ENCODE measurements at places on chromosomes 13 and 19.

GRCh38 chr13:75788481-75788981 lies 152.4 kb downstream of the LMO7 start:
- no peak for DNase-seq

GRCh38 chr13:31227063-31227462 lies 27.3 kb downstream of the B3GLCT start:
- no peak for DNase-seq

DNA sequence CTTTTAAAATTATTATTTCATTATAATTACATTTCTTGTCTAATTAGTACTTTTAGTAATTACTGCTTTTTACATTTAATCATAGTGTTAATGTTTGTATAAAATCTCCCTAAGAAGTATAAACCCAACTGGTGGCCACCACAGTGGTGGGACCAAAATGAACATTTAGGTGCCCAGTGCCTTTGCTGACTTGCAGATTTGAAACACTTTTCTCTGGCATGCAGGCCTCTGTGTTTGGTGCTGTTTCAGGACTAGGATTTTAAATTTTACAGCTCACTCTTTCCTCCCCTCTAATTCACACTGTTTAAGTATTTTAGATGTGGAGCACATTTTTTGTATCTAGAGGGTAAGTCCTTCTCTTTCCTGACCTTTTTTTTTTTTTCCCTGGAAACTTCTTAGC lies 17.5 kb downstream of the UBAC2 start:
- DNase-seq: no peak

DNA sequence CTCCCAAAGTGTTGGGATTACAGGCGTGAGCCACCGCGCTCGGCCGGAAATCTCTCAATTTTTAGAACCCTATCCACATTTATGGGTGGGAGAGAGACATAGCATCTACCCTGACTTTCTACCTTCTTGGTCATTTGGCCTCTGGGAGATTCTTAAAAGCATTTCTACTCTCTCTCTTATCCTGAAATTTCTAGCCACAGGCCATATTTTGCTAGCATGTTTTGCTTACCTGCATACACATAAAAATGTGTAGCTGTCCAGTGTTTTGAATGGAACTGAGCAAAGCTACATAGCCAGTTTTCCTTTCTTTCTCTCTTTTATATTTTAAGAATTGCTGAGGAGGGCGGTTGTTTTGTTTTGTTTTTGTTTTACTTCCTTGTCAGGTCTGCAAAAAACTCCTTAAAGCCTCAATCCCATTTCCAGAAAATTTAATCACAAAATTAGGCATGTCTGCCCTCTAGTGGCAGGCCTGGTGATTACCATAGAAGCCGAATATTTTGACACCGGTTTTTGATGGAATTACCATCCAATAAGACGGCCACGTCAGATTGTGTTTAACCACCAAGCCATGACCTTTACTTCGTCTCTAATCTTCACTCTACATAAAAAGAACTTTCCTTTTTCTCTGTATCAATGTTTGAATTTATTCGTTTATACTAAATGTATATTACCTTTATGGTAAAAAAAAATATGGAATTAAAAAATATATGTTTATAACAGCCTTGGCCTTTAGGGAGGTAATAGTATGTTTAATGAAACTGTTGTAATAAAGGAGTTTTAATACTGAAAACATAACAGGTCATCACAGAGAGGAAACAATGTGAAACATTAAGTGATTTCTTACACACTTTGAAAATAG lies 34.4 kb upstream of the OXGR1 start:
- DNase-seq: peak; percentile 28

DNA sequence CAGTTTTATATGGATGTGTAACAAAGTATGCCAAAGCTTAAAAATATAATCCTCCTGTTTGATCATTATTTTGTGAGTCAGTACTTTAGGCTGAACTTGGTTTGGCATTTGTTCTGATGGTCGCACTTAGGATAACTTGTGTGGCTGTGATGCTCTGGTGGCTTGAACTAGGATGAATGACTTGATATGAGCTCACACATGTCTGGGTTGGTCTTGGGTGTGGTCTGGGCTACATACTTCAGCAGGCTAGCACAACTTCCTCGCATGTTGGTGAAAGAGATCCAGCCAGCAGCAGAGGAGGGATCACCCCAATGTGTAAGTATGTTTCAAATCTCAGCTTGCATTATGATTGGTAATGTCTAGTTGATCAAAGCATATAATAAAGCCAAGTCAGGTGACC lies 969.1 kb upstream of the PCDH9 start:
- DNase-seq: no peak

- DNase-seq: no peak
Measured at GRCh38 chr13:97205982-97206381, 16.2 kb upstream of the MBNL2 start.

GRCh38 chr13:27504128-27504867 lies 53.9 kb upstream of the MTIF3 start:
- no peak for DNase-seq

DNA sequence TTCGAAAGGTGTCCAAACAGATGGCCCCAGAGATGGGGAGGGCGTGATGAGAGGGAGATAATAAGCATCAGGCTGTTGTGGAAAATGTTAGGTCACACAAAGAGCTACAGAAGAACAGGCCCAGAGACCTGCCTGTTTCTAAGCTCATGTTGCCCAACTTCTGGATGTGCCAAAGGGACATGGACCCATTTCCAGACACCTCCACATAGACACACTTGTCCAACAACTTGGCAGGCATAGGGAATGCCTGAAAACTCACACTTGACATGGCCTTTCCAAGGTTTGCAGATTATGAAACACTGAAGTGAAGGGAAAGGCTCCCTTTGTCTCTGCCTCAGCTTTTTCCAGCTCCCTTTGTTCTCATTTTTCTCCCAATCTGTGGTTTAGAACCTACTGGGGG lies 43.5 kb upstream of the CYP2B6 start:
- DNase-seq: no peak

DNA sequence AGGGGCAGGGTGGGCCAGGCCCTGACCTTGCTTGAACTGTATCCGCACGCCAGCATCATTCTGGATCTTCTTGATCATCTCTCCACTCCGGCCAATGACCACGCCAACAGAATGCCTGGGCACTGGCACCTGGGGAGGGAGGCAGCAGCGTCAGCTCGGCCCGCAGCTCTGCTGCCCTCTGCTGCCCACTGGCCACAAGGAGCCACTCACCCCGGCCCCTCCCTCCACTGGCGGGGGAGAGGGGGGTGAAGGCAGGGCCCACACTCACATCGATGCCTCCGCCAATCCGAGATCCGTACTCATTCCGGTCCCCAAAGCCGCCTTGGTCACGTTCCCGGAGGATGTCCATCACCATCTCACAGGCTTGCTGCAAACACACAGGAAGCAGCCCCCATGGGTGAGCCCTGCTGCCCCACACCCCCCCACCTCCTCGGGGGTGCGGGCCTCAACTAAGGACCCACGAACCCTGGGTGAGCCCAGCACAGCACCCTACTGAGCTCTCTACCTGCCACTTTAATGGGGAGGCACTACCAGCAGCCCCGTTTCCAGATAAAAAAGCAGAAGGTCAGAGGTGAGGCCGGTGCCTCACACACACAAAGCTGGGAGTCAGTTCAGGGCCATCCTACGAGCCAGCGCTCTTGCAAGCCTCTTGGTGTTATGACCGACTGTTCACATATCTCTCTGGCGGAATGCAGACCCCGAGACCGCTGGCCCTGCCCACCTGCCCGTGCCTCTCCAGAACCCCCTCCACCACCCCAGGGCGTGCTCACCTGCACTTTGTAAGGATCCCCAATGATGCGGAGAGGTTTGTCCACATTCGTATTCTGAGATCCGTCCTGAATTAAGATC lies 6.7 kb downstream of the KHSRP start:
- no peak for DNase-seq

GRCh38 chr13:42745655-42746054 lies 35.7 kb upstream of the FAM216B start:
- no peak for DNase-seq

GRCh38 chr13:93957371-93957770 lies 522.1 kb downstream of the DCT start:
- no peak for DNase-seq

DNA sequence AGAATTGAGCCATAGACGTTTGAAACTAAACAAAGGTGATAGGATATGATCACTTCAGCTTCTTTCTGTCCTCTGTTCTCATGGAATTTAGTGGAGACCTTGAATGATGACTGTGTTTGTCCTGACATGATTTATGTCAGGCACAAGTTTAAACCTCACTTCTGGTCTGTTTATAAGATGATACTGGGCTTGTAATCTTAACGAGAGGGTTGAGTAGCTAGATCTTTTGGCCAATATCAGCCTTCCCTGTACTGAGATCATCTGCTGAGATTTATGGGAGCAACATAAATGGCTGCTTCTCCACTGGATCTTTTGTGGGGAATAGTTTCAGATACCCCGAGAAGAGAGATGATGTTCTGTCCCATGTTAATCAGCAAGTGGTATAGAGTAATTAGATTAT lies 121.8 kb upstream of the OBI1 start:
- no peak for DNase-seq

DNA sequence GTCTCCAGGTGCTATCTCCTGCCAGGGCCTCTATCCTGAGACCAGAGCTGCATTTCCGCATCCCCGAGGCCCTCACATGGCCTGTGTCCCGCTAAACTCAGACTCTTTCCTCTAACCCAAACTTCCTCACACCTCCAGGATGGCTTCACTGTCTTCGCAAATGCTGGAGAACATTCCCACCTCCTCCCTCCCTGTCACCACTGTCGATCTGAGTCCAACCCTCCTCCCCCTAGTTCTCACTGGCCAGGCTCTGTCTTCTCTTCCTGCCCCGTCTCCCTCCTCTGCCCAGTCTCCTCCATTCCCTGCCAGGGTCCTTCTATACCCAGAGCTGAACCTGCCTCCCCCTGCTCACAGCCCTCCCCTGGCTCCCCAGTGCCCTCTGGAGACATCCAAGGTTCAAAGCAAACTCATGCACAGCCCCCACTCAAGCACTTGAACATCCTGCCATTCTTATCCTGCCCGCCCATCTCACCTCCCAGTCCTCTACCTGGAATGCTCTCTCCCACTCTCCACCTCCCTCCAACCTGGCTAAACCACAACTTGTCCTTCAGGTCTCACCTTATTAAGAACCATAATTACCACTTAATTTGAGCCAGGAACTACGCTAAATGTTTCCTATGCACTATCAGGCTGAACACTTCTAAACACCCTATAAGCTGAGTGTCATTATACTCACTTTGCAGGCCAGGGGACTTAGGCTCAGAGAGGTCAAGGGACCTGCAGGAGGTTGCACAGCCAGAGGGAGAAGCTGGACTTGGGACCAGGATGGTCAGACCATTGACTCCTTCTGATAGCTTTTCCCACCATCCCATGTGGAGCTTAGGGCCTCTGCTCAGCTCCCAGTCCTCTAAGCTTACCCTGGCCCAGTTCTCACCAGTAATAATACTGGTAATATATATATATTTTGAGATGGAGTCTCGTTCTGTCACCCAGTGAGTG lies 961 bp upstream of the VSIG10L start:
- DNase-seq: no peak

- no peak for DNase-seq
Measured at GRCh38 chr19:16359964-16360363, 35.3 kb downstream of the KLF2 start.

- DNase-seq: no peak
Measured at GRCh38 chr13:99133230-99133629, 67.4 kb upstream of the UBAC2 start.

- no peak for DNase-seq
Measured at GRCh38 chr19:39155114-39155700, 29.6 kb downstream of the PAK4 start.

- no peak for DNase-seq
Measured at GRCh38 chr19:40512110-40512472, 45.3 kb downstream of the SPTBN4 start.

DNA sequence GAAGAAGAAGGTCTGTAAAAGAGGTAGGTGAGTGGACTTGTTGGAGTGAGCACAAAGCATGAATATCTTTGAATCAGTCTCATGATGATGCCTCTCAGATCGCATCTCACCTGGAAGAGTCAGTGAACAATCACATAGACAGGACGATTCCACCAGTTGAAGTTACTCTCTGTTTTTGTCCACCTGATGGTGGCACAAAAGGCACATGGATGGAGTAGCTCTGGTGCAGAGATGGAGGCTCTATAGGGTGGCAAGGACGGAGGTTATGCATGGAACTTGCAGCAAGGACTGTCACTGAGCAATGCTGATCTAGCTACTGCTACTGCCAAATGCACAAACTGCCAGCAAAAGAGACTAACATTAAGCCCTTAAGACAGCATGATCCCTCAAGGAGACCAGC lies 10.3 kb upstream of the MYCBP2 start:
- DNase-seq: no peak

DNA sequence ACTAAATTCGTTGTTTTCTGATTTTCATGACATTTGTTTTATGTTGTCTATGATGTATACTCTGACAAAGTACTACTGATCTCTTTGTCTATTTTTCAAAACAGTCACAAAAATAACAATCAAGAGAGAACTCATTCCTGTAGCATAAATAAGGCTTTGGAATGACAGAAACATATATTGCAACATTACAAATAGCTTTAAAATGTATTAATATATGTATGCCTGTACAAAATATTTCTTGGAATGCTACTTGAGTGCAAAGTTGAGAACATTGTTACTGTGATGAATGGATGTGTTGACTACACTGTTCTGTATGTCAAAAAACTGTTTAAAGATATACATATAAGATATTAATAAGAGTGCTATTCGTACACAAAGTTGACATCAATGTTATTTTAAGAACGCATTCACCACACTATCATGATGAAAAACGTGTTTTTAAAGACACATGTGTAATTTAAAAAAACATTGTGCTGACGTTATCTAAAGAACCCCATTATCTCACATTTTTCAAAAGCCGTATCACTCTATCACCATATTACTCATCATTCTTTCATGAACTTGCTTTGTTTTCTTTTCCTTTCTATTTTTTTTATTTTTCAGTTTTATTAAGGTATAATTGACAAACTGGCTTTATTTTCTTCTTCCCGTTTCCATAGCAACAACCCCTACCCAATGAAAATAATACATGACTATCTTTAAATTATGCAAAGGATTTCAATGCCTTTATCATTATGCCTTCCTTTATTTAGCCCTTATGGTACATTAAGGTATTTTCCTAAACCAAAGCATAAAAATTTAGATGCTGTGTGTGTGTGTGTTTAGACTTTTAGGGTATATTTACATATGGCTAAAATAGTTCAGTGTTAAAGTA lies 918.8 kb downstream of the SLITRK1 start:
- DNase-seq: no peak

DNA sequence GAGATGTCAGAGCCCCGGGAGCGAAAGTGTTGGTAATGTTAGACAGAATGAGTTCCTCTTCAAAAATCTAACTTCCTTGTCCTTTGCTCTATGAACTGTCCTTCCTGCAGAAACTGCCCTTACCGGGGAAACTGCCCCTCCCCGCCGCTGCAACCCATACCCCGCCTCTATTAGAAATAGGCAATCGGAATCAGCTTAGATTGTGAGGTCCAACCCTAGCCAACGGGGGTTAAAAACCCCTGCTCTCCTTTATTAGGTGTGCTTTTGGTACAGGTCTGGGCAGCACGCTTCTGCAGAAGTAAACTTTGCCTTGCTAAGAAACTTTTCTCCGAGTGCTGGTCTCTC lies 11.5 kb upstream of the CAPNS1 start:
- no peak for DNase-seq

Measured in effector memory CD8-positive, alpha-beta T cell (primary cell).